Breast epithelium (tissue), 4 donors: ENCODE measurements at places on chromosomes 1 and 21. TPM values are rescaled to one million over a fixed set of nuclear protein-coding genes. Genes with fewer than 3 reads are reported as not detected.

- no peak overlapping the region for H3K27ac ChIP-seq
- DNase-seq = no peak
- H3K27me3 ChIP-seq = no peaks in the 10 kb centered on the region
- no peak overlapping the region for H3K4me3 ChIP-seq
- H3K36me3 ChIP-seq = no peaks in the 10 kb centered on the region
Measured at GRCh38 chr1:22935433-22935832, 37.2 kb downstream of the LACTBL1 start.

The TMEM69 gene
- 29.1 TPM for total RNA-seq

DNA sequence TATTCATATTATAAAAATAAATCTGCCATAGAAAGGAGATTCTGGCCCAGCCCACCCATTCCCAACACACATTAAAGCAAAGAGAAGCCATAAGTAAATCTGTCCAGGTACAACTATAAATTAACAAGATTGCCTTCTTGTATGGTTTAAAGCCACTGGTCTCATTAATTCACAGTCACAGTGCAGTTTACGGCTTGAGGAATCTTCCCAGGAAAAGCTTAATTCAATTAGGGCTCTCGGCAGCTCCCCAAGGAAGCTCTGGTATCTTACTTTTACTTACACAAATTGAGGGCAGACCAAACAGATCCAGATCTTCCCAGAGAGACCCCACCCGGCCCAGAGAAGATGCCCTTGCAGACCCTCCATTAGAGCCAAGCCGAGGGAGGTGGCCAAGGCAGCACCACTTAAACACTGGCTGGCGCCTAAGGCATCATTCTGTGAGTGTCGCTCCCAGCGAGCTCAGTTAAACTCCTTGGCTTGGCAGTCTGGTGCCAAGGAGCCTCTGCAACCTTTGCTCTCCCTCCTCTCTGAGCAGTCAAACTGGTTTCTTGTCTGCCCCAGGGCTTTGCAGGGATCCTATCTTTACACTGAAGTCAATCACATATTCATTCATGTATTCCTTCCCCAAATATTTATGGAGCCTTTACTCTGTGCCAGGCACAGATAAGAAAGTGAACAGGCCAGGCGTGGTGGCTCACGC lies 10.7 kb downstream of the SLC9A1 start:
- DNase-seq = peak; percentile 87
- peaks cover 12% of the 10 kb centered on the region for H3K4me1 ChIP-seq
- H3K27ac ChIP-seq = peak overlapping the region; percentile 80
- H3K4me3 ChIP-seq = no peak overlapping the region

The ECM1 gene
- 4.0 TPM for total RNA-seq

GRCh38 chr1:20089328-20090077 lies 19.5 kb downstream of the PLA2G5 start:
- H3K4me3 ChIP-seq = no peak overlapping the region
- no peaks in the 10 kb centered on the region for H3K4me1 ChIP-seq
- DNase-seq = no peak
- H3K27me3 ChIP-seq = no peaks in the 10 kb centered on the region
- H3K27ac ChIP-seq = no peak overlapping the region

The GON4L gene
- total RNA-seq = 33.3 TPM

The BLACAT1 gene
- total RNA-seq = 0.66 TPM

The PGBD2 gene
- total RNA-seq = 11.1 TPM

The SLC9C2 gene
- total RNA-seq = not detected

The CFHR4 gene
- not detected for total RNA-seq

- no peak for DNase-seq
- no peaks in the 10 kb centered on the region for H3K27me3 ChIP-seq
- no peak overlapping the region for H3K27ac ChIP-seq
- H3K4me3 ChIP-seq = no peak overlapping the region
Measured at GRCh38 chr21:36806103-36806502, 107.2 kb downstream of the SIM2 start.

- H3K27ac ChIP-seq = peak overlapping the region; percentile 14
- H3K4me1 ChIP-seq = no peaks in the 10 kb centered on the region
- H3K36me3 ChIP-seq = no peaks in the 10 kb centered on the region
- H3K4me3 ChIP-seq = no peak overlapping the region
Measured at GRCh38 chr1:40929155-40929554, 50.3 kb upstream of the CTPS1 start.

DNA sequence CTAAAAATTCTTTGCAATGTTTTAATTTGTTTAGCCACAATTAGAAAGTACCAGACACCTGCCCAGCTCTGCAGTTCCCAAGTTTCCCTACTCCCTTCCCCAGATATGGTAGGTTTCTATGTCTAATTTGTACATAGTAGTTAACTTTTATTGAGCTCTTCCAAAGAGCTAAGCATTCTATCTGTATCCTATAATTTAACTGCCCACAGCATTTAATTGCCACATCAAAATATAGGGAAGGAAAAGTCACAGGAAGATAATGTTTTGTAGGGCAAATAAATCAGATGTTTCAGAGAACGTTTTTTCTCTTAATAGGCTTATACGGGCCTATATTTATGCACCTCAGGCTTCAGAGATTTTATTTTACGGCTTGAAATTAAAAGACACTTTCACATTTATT lies 15.7 kb upstream of the FMO3 start:
- no peak overlapping the region for H3K27ac ChIP-seq
- no peaks in the 10 kb centered on the region for H3K36me3 ChIP-seq
- no peak overlapping the region for H3K4me3 ChIP-seq

DNA sequence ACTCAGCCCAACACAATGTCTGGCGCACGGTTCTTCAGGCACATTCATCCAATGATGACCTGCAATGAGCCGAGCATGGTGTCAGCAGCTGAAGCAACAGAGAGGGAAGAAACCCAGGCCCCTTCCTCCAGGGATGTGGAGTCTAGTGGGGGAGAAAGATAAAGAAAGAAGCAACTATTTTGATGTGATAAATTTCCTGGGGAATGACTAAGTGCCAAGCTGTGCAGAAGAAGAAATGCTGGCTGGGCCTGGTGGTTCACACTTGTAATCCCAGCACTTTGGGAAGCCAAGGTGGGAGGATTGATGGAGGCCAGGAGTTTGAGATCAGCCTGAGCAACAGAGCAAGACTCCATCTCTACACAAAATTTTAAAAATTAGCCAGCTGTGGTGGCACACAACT lies 561.8 kb downstream of the KIF26B start:
- H3K27ac ChIP-seq = no peak overlapping the region
- no peak overlapping the region for H3K4me3 ChIP-seq
- H3K27me3 ChIP-seq = no peaks in the 10 kb centered on the region
- H3K36me3 ChIP-seq = no peaks in the 10 kb centered on the region
- H3K4me1 ChIP-seq = no peaks in the 10 kb centered on the region
- no peak for DNase-seq

DNA sequence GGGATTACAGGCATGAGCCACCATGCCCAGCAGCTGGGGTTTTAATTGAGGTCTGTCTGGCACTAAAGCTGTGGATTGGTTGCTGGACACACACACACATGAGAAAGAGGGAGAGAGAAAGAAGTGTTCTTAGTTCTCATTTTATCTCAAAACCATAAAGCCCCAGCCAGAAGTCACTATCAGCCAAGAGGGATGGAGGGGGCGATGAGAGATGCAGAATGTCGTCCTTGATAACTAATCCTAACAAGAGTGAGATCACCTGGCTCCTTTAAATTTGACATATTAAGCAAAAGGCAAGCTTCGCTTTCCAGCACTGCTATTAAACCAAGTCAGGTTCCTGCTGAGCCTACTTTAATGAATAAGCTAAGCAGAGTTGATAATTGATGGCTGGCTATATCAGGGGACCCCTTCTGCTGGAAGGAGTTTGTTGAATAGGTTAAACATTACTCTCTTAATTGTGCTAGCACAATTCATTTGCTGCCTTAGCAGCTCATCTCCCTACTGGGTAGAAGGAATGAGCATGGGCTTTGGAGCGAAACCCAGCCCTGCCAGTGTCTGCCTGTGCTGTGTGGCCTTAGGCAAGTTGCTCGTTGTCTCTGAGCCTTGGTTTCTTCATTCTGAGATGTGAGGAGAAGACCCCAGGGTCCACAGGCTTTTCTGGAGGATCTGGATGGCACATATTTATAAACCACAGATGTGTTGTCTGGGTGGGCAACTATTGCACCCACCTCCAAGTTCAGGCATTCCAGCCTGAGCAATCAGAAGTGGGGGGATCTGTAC lies 50.8 kb downstream of the ALPL start:
- no peaks in the 10 kb centered on the region for H3K4me1 ChIP-seq
- H3K27ac ChIP-seq = no peak overlapping the region
- DNase-seq = no peak
- no peak overlapping the region for H3K4me3 ChIP-seq

The OR2T2 gene
- not detected for total RNA-seq

The SLC6A9 gene
- 0.32 TPM for total RNA-seq

The KANK4 gene
- 0.48 TPM for total RNA-seq

DNA sequence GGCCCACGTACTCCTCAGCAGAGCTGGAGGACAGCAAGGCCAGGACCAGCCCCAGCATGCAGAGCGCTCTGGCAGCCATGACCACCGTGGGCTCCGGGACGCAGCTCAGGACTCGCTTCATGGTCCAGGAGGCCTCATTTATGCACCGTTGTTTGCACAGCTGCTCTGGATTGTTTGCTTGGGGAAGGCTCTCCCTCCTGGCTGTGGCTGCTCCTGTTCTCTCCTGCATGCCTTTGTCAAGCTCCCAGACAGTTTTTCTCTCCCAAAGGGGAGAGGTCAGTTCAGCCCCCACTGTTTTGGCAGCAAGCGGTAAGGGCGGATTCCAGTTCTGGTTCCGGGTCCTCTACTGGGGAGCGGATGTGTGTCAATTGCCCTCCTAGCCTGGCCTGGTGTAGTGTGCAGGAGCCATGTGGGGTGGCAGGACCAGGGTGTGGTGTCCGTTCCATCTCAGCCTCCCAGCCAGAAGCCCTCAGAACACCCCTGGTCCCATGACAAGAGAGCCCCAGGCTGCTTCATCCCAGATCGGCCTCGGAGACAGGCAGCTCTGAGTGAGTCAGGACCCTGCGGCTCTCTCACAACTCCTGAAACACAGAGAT lies at the start of gene TFF3:
Gene TFF3, minus strand, starts transcription at position 114 of the 596 bp plus-strand sequence. Its CDS starts 35 bp downstream, at position 79.
- no peaks in the 10 kb centered on the region for H3K27me3 ChIP-seq
- DNase-seq = no peak
- H3K4me1 ChIP-seq = no peaks in the 10 kb centered on the region
- H3K27ac ChIP-seq = peak within 1 kb of the TSS; percentile 56
- H3K36me3 ChIP-seq = no peaks in the 10 kb centered on the region

DNA sequence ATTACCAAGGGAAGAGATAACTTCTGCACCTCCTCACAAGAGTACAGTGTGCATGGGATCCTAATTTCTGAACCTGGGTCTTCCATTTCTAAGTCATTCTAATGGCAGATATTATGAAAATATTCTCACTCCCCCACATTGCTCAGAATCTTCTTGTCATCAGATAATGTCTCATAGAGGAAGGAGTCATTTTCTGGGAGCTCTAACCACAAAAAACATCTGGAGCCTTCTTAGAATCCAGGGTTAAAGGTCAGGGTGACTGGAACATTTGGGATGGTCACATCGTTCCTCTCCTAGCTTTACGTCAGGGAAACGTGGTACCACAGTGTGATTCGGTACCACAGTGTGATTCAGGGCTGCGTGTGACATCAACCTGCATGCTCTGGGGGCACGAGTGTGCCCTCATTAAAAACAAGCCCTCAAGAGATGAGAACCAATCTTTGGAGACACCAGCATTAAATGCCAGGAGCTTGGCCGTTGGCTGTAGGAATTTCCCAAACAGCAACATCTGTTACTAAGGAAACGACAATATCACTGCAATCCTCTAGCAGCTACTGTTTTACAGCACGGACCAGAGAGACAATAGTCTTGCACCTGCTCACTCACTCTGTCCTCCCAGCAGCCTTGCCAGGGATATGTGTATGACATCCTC lies 179.1 kb downstream of the PSMG1 start:
- no peak overlapping the region for H3K4me3 ChIP-seq
- peaks cover 15% of the 10 kb centered on the region for H3K4me1 ChIP-seq
- no peak for DNase-seq
- H3K27ac ChIP-seq = peak overlapping the region; percentile 89
- H3K36me3 ChIP-seq = no peaks in the 10 kb centered on the region
- H3K27me3 ChIP-seq = no peaks in the 10 kb centered on the region

The NPPB gene
- not detected for total RNA-seq

DNA sequence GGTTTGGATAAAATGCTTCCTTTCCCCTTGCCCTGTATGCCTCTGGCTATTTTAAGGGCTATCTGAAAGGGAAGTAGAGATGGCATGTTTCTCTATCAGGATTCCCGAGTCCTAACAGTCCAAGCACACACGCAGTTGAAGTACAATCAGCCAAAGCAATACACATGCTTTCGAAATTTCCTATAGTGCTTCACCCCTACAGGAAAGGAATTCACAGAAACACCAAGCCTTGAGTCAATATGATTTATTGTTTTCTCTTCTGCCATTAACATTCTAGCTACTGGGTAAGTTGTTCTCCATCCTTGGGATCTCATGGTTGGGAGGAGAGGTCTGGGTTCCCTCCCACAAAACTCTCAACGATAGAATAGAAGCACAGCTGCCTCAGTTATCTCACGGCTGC lies 8.7 kb downstream of the ITLN1 start:
- H3K4me1 ChIP-seq = no peaks in the 10 kb centered on the region
- no peak overlapping the region for H3K27ac ChIP-seq
- no peak overlapping the region for H3K4me3 ChIP-seq
- DNase-seq = no peak

The SLC5A9 gene
- 0.73 TPM for total RNA-seq

The PDE4DIP gene
- 70.1 TPM for total RNA-seq

DNA sequence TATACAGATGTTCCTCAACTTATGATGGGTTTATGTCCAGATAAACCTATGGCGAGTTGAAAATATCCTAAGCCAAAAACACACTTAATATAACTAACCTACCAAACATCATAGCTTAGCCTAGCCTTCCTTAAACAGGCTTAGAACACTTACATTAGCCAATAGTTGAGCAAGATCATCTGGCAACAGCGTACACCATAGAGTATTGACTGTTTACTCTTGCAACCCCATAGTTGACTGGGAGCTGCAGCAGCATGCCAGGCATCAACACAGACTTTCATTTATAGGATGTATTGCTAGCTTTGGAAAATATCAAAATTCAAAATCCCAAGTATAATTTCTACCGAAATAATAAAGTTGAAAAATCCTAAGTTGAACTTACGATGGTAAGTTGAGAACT lies 5.5 kb upstream of the LCE2D start:
- H3K4me1 ChIP-seq = no peaks in the 10 kb centered on the region
- no peak overlapping the region for H3K27ac ChIP-seq
- DNase-seq = no peak
- no peak overlapping the region for H3K4me3 ChIP-seq

- no peak for DNase-seq
- no peak overlapping the region for H3K27ac ChIP-seq
- no peaks in the 10 kb centered on the region for H3K36me3 ChIP-seq
- no peaks in the 10 kb centered on the region for H3K4me1 ChIP-seq
Measured at GRCh38 chr1:185595835-185596667, 138.1 kb upstream of the HMCN1 start.

- peak overlapping the region; percentile 74 for H3K27ac ChIP-seq
- peak overlapping the region; percentile 70 for H3K4me3 ChIP-seq
- H3K4me1 ChIP-seq = peaks cover 7% of the 10 kb centered on the region
- no peaks in the 10 kb centered on the region for H3K27me3 ChIP-seq
Measured at GRCh38 chr1:201739492-201740085, 89.4 kb upstream of the IPO9 start.

- H3K27me3 ChIP-seq = no peaks in the 10 kb centered on the region
- no peaks in the 10 kb centered on the region for H3K4me1 ChIP-seq
- H3K27ac ChIP-seq = no peak overlapping the region
- no peak for DNase-seq
- no peak overlapping the region for H3K4me3 ChIP-seq
Measured at GRCh38 chr1:20640183-20640597, 6.9 kb downstream of the PINK1 start.
